Activated CD8-positive, alpha-beta memory T cell treated with anti-CD3 and anti-CD28 coated beads for 4 hours (primary cell): ENCODE measurements at places on chromosomes 7 and 10.

- no peak for DNase-seq
Measured at GRCh38 chr10:25849988-25850387, 84.0 kb upstream of the MYO3A start.

DNA sequence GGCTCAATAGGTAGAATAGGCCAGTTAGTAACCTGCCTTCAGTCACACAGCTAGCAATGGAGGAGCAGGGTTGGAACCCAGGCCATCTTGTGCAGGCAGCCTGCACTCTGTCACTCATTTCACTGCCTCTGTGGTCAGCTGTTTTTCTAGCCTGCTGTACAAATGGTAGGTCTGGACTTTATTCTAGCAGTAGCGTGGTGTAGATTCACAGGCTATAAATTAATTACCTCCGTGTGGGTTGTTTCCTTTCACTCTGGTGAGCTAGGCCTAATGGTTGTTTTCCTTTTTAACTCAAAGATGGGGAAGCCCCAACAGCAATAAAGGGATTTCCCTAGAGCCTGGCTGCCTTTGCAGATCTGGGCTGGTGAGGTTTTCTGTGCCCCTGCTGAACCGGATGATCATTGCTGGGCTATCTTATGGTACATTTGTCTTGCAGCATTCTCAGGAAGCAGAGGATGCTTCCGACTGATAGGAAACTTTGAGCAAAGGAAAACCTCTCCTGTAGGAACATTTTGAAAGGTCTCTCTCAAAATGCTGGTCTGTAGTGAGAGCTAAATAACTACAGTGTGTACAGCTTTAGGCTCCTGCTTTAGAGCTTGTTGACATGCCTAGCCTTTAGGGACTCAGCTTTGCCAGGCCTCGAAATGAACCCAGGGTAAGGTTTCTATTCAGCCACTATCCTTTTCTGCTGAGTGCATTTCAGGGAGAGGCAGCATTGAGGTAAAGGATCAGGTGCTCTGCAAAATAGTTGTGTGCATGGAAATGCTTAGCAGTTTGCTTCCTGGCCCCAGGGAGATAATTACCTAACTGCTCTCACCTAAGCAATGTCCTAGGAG is 157.4 kb downstream of the ST7 start:
- DNase-seq, result peak; percentile 9

GRCh38 chr7:157892751-157893523 is 556.1 kb downstream of the DNAJB6 start:
- no peak for DNase-seq

- no peak for DNase-seq
Measured at GRCh38 chr7:24368161-24368560, 84.2 kb downstream of the NPY start.

DNA sequence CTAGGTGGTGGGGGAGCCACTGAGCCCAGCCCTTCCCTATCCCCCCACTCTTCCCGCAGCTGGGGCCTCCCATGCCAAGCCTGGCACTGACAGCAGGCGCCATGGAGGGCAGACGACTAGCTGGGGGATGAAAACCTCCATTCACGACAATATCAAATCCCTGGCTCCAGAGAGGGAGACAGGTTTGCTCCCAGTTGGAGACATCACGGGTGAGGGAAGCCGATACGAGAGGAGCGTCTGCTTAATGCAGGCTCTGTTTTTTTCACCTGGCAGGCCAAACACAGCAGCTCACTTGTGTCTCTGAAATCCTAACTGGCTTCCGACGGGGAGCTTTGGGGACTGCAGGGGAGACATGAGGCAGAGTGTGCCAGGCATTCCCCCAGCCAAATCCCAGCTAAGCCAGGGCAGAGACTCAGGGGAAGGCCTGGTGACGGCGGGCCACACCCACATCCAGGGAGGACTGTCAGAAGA is 307.4 kb upstream of the ZMIZ1 start:
- DNase-seq, result no peak

GRCh38 chr7:92685136-92686042 is 95.2 kb upstream of the FAM133B start:
- DNase-seq, result peak; percentile 57

DNA sequence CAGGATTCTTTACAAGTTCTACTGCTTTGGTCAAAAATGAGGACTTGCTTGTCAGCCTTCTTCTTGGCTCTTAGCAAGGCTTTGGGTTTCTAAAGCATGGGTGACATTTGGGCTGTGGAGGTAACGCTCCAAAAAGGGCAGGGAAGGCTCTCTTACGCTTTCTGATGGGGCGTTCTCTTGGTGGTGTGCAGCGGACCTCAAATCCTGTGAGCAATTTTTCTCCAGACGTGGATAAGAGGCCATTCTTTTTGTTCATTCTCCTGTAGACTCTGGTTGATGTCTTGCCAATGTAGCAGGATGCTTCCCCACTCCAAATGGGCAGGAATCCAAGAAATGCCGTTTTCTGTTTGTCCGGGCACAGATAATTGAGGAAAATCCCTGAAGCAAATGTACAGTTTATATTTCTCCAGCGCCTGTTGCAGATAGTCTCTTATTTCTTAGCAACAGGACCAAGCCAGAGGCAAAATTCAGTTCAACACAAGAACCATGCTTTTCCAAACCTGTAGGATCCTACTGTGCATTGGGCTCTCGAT is 138.4 kb upstream of the NFE2L3 start:
- no peak for DNase-seq

GRCh38 chr7:142711196-142711595 is 38.1 kb upstream of the PRSS1 start:
- no peak for DNase-seq

- no peak for DNase-seq
Measured at GRCh38 chr7:105688617-105689016, 107.3 kb upstream of the EFCAB10 start.

DNA sequence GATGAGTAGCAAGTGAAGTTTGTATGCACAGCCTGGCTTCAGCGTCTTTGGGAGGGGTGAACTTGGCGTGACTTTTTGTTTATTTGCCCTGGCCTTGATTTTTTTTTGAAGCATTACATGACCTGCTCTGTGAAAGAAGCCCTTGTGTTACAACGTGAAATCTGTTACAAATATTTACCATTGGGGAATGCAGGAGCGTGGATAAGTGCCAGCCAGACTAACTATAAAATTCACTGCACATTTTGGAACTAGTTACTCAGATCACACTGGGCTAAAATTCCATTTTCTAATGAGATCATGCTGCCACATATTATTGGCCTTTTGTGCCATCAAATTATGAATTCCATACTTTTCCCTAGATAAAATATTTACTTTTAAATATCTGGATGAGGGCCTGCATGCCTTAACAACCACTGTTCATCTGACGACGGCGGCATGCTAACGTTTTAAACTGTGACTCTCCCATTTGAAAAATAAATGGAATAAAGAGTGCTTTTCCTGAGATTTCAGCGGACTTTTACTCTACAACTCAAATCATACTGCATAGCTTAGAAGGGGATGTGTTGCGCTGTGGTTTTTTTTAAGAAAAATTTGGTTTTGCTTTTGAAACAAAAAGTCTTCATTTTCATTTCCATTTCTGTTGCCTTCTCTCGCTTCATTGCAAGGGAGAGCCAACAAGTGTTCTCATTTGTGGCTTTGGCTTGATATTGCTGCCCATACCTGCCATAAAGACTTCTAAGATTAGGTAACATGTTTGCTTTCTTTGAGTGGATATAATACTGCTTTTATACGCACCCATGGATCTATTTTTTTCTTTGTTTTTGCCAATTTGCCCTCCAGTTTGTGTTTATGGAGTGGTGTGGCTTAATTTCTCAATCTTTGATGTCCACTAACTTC is 352.2 kb downstream of the TFEC start:
- DNase-seq, result no peak
